ENCODE measurements at places on chromosomes 2 and 18. TPM values are rescaled to one million over a fixed set of nuclear protein-coding genes. Genes with fewer than 3 reads are reported as not detected.

The RAB31 gene
- total RNA-seq, result 44.0 TPM

The BCL11A gene
- 0.65 TPM for total RNA-seq

The KCNF1 gene
- 3.5 TPM for total RNA-seq

The REG1B gene
- not detected for total RNA-seq

The MRO gene
- not detected for total RNA-seq

The KCNE4 gene
- total RNA-seq, result under 0.01 TPM

The UGT1A10 gene
- total RNA-seq, result not detected

The GAREM1 gene
- 0.20 TPM for total RNA-seq

The MAP3K19 gene
- not detected for total RNA-seq

The ADI1 gene
- 45.1 TPM for total RNA-seq

The VIL1 gene
- total RNA-seq, result not detected

The C1QL2 gene
- total RNA-seq, result not detected

The PDE1A gene
- 3.0 TPM for total RNA-seq

The SPATA3 gene
- not detected for total RNA-seq

The GLB1L gene
- 4.4 TPM for total RNA-seq

The UPP2 gene
- total RNA-seq, result not detected

The NYAP2 gene
- not detected for total RNA-seq

The LIMS2 gene
- 5.0 TPM for total RNA-seq

The KLHL41 gene
- 0.20 TPM for total RNA-seq

The SDC1 gene
- 0.40 TPM for total RNA-seq

The GDF7 gene
- 2.8 TPM for total RNA-seq

The PRSS56 gene
- not detected for total RNA-seq

The PLEK gene
- under 0.01 TPM for total RNA-seq

The MALL gene
- 13.7 TPM for total RNA-seq

The APCDD1 gene
- not detected for total RNA-seq

The L3MBTL4 gene
- 2.8 TPM for total RNA-seq

The EPG5 gene
- 12.1 TPM for total RNA-seq

The ASAP2 gene
- 26.2 TPM for total RNA-seq

The CYTIP gene
- not detected for total RNA-seq

The NTSR2 gene
- not detected for total RNA-seq

The ARHGAP15 gene
- not detected for total RNA-seq

The ESPNL gene
- total RNA-seq, result not detected

All from lung microvascular endothelial cell (primary cell).